Neural progenitor cell (in vitro differentiated cells): ENCODE measurements at places on chromosomes 1 and 21.

- peaks cover 16% of the 10 kb centered on the region for H3K4me1 ChIP-seq
- H3K4me3 ChIP-seq, result no peak overlapping the region
- no peaks in the 10 kb centered on the region for H3K36me3 ChIP-seq
- H3K27ac ChIP-seq, result no peak overlapping the region
- no peaks in the 10 kb centered on the region for H3K27me3 ChIP-seq
Measured at GRCh38 chr1:209454340-209454994, 129.0 kb upstream of the CAMK1G start.

- no peaks in the 10 kb centered on the region for H3K36me3 ChIP-seq
- H3K4me3 ChIP-seq, result no peak overlapping the region
- H3K4me1 ChIP-seq, result no peaks in the 10 kb centered on the region
- no peak for DNase-seq
- H3K27ac ChIP-seq, result no peak overlapping the region
Measured at GRCh38 chr21:34984356-34985058, 64.6 kb downstream of the RUNX1 start.

DNA sequence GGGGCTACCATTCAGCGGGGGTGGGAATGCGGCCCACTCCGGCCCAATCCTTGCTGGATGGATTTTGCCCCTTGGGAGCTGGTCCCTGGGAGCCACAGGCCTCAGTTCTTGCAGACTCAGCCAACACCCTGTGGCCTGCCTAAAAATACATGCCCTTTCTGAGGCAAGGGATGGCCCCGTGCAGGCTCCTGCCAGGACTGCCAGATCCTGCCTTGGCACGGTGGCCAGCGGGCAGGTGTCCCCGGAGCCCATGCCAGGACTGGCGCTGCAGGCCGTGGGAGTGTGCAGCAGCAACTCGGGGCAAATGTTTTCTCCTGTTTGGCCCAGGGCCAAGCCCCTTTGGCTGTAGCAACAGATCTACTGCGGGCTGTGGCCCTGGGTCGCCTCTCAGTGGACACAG, 1.6 kb upstream of the PANK4 start:
- no peaks in the 10 kb centered on the region for H3K36me3 ChIP-seq
- no peak overlapping the region for H3K27ac ChIP-seq
- no peak for DNase-seq

GRCh38 chr1:31856140-31856539, 40.3 kb upstream of the SPOCD1 start:
- no peak overlapping the region for H3K27ac ChIP-seq
- no peaks in the 10 kb centered on the region for H3K27me3 ChIP-seq
- no peaks in the 10 kb centered on the region for H3K4me1 ChIP-seq
- no peaks in the 10 kb centered on the region for H3K36me3 ChIP-seq
- no peak for DNase-seq
- no peak overlapping the region for H3K4me3 ChIP-seq

DNA sequence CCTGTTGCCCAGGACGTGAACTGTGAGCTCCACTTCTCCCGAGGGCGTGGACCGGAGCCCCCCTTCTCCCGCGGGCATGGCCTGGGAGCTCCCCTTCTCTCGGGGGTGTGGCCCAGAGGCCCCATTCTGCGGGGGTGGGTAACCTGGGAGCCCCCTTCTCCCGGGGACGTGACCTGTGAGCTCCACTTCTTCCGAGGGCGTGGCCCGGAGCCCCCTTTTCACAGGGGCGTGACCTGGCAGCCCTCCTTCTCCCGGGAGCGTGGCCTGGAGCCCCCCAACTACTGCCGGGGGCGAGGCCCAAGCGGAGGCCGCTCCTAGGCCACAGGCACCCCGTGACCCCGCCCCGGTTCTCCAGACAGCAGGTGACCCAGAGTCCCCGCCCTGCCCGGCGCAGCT, 320 bp downstream of the C1orf174 start:
- peaks cover 4% of the 10 kb centered on the region for H3K36me3 ChIP-seq
- peaks cover 20% of the 10 kb centered on the region for H3K4me1 ChIP-seq
- peak overlapping the region; percentile 79 for H3K4me3 ChIP-seq
- H3K27me3 ChIP-seq, result no peaks in the 10 kb centered on the region
- peak; percentile 66 for DNase-seq
- H3K27ac ChIP-seq, result peak overlapping the region; percentile 92

GRCh38 chr1:238252033-238252802, 361.5 kb upstream of the ZP4 start:
- H3K27me3 ChIP-seq, result no peaks in the 10 kb centered on the region
- H3K36me3 ChIP-seq, result no peaks in the 10 kb centered on the region
- peak; percentile 65 for DNase-seq
- H3K4me1 ChIP-seq, result peaks cover 8% of the 10 kb centered on the region
- H3K4me3 ChIP-seq, result no peak overlapping the region
- H3K27ac ChIP-seq, result no peak overlapping the region

DNA sequence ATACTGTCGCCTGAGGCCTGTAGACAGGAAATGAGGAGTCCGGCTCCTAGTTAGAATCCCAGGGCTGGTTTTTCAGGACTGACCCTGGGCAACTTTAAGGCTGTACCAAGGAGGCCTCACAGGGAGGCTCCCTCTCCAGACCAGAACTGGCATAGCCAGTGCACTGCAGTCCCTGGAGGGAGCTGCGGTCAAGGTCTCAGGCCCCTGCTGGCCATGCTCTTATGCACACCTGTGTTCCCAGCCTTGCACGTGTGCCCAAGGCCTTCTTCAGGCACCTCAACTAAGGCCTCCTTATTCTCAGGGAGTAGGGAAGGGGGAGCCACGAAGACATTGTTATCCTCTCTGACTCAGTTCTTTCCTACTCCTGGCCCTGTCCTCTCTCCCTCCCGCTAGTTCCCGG, 22.0 kb upstream of the IFNAR1 start:
- H3K36me3 ChIP-seq, result no peaks in the 10 kb centered on the region
- H3K4me1 ChIP-seq, result no peaks in the 10 kb centered on the region
- H3K4me3 ChIP-seq, result no peak overlapping the region

DNA sequence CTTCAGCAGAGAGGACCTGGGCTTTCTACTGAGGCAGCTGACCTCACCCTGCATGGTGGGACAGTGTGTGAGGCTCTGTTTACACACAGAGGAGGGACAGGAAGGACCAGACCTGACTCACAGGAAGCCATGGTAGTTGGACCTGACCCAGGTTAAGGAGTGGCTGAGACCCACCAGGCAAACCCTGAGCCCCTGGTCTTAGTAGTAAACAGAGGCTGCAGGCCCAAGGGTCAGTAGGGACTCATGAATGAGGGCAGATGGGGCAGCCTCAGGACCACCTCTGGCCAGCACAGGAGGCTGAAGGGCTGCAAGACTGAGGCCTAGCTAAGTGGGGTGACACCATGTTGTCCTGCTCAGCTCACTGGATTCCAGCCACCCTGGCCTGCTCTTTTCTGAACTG, 273.2 kb downstream of the GRIK3 start:
- peaks cover 25% of the 10 kb centered on the region for H3K4me1 ChIP-seq
- no peak overlapping the region for H3K4me3 ChIP-seq
- H3K36me3 ChIP-seq, result no peaks in the 10 kb centered on the region
- no peaks in the 10 kb centered on the region for H3K27me3 ChIP-seq
- H3K27ac ChIP-seq, result no peak overlapping the region

GRCh38 chr1:219555031-219555692, 57.7 kb downstream of the ZC3H11B start:
- no peaks in the 10 kb centered on the region for H3K36me3 ChIP-seq
- peaks cover 24% of the 10 kb centered on the region for H3K4me1 ChIP-seq
- peak; percentile 79 for DNase-seq
- H3K4me3 ChIP-seq, result no peak overlapping the region
- peak overlapping the region; percentile 91 for H3K27ac ChIP-seq

GRCh38 chr1:59352065-59352464, 55.2 kb downstream of the FGGY start:
- no peak overlapping the region for H3K27ac ChIP-seq
- no peak overlapping the region for H3K4me3 ChIP-seq
- DNase-seq, result no peak

- DNase-seq, result no peak
- no peaks in the 10 kb centered on the region for H3K36me3 ChIP-seq
- no peak overlapping the region for H3K4me3 ChIP-seq
Measured at GRCh38 chr1:58584082-58584895, 7.2 kb upstream of the TACSTD2 start.

- no peak overlapping the region for H3K27ac ChIP-seq
- H3K4me1 ChIP-seq, result no peaks in the 10 kb centered on the region
- DNase-seq, result no peak
Measured at GRCh38 chr1:193806079-193807048, 620.0 kb upstream of the B3GALT2 start.

GRCh38 chr1:241702442-241703373, 50.6 kb downstream of the WDR64 start:
- H3K27me3 ChIP-seq, result no peaks in the 10 kb centered on the region
- H3K4me3 ChIP-seq, result no peak overlapping the region

GRCh38 chr1:108537976-108538375, 21.9 kb upstream of the EEIG2 start:
- no peaks in the 10 kb centered on the region for H3K36me3 ChIP-seq
- H3K4me3 ChIP-seq, result no peak overlapping the region
- no peaks in the 10 kb centered on the region for H3K4me1 ChIP-seq
- no peaks in the 10 kb centered on the region for H3K27me3 ChIP-seq
- no peak overlapping the region for H3K27ac ChIP-seq

DNA sequence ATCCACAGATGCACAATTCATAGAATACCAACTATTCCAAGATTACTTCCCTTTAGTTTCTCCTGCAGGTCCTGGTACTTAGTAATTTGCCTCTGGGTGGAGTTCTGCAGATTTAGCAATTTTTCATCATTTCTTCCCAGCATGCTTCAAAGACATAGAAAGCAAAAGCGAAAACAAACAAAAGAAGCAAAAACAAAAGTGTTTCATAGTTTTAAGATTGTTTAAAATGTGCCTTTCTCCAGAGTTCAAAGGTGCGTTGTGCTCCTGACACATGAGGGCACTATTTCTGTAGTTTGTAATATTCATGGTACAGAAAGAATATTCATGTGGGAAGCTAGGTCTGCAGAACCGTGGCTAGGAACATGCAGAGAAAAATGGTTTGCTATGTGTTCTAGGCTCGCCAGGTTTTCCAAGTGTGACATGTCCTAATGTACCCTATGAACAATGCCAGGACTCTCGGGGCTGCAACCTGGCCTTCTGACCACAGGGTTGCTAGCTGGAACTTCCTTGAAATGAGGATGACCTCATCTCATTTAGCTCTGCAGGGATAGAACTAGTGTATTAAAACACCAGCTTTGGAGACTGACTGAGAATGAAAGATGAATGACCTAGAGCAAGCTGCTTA, 30.0 kb upstream of the RCSD1 start:
- no peak overlapping the region for H3K4me3 ChIP-seq
- no peaks in the 10 kb centered on the region for H3K27me3 ChIP-seq
- DNase-seq, result no peak

- no peak overlapping the region for H3K27ac ChIP-seq
- H3K36me3 ChIP-seq, result no peaks in the 10 kb centered on the region
- H3K4me1 ChIP-seq, result peaks cover 7% of the 10 kb centered on the region
- no peak for DNase-seq
Measured at GRCh38 chr1:184350573-184350972, 36.3 kb upstream of the C1orf21 start.

- peaks cover 8% of the 10 kb centered on the region for H3K4me1 ChIP-seq
- no peak overlapping the region for H3K4me3 ChIP-seq
- peaks cover 15% of the 10 kb centered on the region for H3K36me3 ChIP-seq
- H3K27me3 ChIP-seq, result no peaks in the 10 kb centered on the region
Measured at GRCh38 chr1:220137019-220137786, 43.3 kb downstream of the IARS2 start.

GRCh38 chr1:223177681-223178080, 34.6 kb upstream of the TLR5 start:
- H3K27me3 ChIP-seq, result no peaks in the 10 kb centered on the region
- H3K27ac ChIP-seq, result no peak overlapping the region
- H3K36me3 ChIP-seq, result no peaks in the 10 kb centered on the region
- no peak for DNase-seq

GRCh38 chr1:159853417-159854115, 8.9 kb downstream of the VSIG8 start:
- peaks cover 70% of the 10 kb centered on the region for H3K27me3 ChIP-seq
- no peak for DNase-seq
- H3K4me3 ChIP-seq, result peak overlapping the region; percentile 47
- no peak overlapping the region for H3K27ac ChIP-seq
- H3K4me1 ChIP-seq, result peaks cover 10% of the 10 kb centered on the region

GRCh38 chr21:15741510-15741909, 11.7 kb downstream of the USP25 start:
- no peaks in the 10 kb centered on the region for H3K36me3 ChIP-seq
- no peaks in the 10 kb centered on the region for H3K27me3 ChIP-seq
- H3K27ac ChIP-seq, result no peak overlapping the region
- DNase-seq, result no peak
- H3K4me3 ChIP-seq, result no peak overlapping the region

DNA sequence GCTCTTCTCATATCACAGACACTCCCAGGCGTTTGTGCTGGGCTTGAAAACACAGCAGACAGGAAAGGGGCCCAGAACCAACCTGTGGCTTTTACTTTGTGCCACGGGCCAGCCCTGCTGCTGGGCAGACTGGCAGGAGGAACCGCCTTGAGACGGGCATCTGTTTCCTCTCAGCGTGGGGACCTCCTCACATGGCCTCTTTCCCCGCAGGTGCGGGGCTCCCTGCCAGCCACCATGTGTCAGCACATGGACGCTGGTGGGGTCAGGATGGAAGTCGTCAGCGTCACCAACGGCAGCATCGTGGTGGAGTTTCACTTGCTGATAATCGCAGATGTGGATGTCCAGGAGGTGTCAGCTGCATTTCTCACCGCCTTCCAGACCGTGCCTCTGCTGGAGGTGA, 47.8 kb downstream of the UMODL1 start:
- no peaks in the 10 kb centered on the region for H3K36me3 ChIP-seq
- no peaks in the 10 kb centered on the region for H3K4me1 ChIP-seq
- H3K27me3 ChIP-seq, result peaks cover 13% of the 10 kb centered on the region
